ENCODE measurements at places on chromosomes 7 and 10. TPM values are rescaled to one million over a fixed set of nuclear protein-coding genes. Genes with fewer than 3 reads are reported as not detected.

The HPS1 gene
- 28.9 TPM for total RNA-seq

The PTF1A gene
- not detected for total RNA-seq

DNA sequence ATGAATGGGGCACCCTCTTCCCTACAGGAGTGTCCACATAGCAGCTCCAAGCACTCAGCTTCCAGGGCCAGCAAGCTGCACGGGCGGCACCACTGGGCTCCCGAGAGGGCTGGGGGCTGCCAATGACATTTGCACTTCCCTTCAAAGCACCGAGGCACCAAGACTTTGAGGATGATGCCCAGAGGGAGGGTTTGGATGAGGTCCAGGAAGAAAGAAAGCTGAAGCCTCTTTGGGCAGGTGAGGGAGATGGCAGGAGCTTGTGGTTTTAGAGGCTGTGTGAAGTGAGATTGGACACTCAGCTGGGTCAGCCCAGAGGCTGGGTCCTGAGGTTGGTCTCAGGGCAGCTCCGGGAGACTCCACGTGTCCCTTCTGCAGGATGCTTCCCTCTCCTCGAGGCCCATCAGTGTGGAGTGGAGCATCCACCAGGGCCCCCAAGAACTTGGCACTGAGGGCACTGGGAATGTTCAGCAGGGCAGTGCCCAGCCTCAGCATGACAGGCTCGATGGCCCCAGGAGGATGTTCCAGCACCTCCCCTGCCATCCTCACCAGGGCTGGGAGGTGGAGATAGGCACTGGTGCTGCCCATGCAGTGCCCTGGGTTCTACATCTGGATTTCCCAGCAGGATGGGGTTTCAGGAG is 54.9 kb upstream of the IGFBP3 start:
- no peak for DNase-seq

- peak; percentile 59 for DNase-seq
These were observed 882 bp downstream of the IRF5 start for GRCh38 chr7:128938544-128939074.

DNA sequence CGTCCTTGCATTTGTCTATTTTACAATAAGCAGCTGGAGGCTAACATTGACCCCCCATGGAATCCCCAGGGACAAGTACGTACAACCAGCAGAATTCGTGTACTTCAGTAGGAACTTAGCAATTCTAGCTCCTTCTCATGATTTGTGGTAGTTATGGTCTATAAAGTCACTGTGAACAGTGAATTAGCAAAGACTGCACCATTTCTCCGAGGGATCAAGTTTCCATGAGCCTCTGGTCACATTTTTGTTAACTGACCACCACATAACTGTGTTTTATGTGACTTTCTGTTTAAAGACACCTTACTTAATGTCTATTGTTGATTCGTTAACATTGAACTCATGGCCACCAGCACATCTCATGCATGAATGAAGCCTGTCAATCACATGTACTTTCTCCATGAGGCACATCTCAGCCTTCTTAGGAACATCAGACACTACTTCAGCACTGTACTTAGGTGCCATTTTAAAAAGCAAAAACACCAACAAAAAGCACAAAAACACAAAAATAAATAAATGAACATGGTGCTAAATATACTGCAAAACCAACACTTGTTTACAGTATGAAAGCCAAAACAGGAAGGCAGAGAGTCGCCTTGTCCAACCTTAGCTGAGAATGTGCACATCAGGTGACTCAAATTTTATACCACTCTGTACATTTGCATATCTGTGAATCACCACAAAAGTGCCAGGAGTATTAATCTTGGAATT is 9.0 kb upstream of the UCN3 start:
- DNase-seq: no peak

DNA sequence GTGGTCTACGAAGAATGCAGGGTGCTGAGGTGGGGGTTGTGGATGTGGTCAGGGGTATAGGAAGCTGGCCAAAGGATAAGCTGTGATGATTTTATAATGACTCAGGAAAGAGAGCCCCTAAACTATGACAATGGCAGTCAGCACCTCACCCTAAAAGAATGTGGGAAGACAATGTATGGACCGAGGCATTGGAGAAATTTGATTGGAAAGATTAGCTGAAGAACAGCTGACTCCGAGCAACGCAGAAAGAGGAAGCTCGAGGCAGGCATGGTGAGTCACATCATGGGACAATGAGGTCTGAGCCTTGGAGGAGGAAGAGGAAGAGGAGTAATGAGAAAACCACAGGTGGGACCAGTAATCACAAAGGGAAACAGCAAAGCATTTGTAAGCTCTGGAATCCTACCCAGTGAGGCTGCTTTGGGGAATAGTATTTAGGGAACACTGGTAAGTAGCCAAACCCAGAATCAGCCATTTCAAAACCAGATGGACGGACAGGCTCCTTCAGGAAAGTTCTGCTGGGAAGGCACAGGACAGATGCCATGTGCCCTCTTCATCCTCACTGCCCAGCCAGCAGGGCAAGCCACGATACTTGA is 295.4 kb downstream of the PRPF18 start:
- peak; percentile 50 for DNase-seq

The PAPOLB gene
- 0.05 TPM for total RNA-seq

- no peak for DNase-seq
These were observed 1346.8 kb upstream of the CELF2 start for GRCh38 chr10:9670911-9671310.

The INTS15 gene
- 16.9 TPM for total RNA-seq

The TDRD1 gene
- 2.7 TPM for total RNA-seq

GRCh38 chr7:31082017-31082416 is 29.9 kb downstream of the ADCYAP1R1 start:
- no peak for DNase-seq

GRCh38 chr7:40799-41750 is 151.3 kb upstream of the FAM20C start:
- peak; percentile 15 for DNase-seq

GRCh38 chr10:81784111-81784597 is 90.8 kb upstream of the NRG3 start:
- peak; percentile 18 for DNase-seq

- no peak for DNase-seq
These were observed 11.5 kb upstream of the SVOPL start for GRCh38 chr7:138712652-138713051.

DNA sequence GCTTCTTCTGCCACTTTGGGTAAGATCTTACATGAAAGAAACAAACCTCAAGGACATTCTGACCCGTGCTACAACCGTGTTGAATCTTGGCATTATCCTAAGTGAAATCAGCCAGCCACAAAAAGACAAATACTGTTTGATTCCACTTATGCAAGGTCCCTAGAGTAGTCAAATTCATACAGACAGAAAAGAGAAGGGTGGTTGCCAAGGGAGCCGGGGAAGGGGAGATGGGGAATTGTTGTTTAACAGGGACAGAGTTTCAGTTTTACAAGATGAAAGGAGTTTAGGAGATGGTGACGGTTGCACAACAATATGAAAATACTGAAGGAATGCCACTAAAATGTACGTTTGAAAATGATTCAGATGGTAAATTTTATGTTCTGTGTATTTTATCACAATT is 12.2 kb upstream of the CLEC2L start:
- no peak for DNase-seq

- DNase-seq: no peak
These were observed 108.2 kb downstream of the INPP5A start for GRCh38 chr10:132645630-132646442.

DNA sequence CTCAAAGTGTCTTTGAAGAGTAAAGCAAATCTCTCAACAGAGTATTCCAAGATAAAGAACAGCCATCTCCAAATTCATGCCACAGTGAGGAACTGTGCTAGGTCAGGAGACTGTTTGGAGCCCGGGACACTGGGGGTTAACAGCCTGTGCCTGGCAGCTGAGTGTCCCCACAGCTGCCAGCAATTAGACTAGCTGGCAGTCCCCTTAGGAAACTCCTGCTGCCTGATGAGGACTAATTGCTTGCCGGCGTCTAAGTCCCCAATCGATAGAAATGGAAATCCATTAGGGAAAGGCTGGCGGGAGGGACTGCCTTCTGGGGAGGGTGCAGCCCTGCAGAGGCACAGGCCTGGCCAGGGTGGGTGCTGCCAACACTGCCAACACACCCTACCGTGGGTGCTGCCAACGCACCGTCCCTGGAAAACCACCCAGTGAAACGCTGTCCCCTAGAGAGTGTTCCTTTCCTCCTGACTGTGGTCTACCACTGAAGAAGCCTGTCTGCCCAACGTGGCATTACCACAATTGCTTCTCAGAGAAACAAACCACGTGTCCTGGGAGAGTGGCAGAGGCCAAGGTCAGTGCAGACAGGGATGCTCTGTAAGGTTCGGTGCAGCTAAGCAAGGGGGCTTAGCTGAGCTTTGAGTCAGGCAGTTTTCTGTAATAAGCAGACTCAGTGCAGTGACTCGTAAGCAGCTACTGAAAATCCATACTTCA is 60.8 kb downstream of the XRCC2 start:
- no peak for DNase-seq

GRCh38 chr7:50226669-50227068 is 77.8 kb upstream of the IKZF1 start:
- DNase-seq: no peak

DNA sequence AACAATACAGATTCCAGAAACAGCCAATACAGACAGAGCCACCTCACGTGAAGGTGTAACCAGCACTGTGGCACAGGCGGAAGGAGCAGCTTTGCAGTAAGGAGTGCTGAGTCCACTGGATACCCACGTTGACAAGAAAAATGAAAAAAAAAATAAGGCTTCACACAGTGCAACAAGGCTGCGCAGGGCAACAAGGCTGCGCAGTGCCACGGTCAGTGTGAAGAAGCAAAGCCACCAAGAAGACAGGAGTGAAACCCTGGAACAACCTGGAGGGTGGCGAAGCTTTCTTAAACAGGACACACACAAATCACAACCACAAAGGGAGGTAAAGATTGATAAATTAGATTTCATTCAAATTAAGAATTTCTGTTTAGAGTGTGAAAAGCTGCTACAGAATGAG is 204.0 kb downstream of the MAD1L1 start:
- no peak for DNase-seq

- no peak for DNase-seq
These were observed 27.4 kb upstream of the TMEM72 start for GRCh38 chr10:44883593-44884331.

DNA sequence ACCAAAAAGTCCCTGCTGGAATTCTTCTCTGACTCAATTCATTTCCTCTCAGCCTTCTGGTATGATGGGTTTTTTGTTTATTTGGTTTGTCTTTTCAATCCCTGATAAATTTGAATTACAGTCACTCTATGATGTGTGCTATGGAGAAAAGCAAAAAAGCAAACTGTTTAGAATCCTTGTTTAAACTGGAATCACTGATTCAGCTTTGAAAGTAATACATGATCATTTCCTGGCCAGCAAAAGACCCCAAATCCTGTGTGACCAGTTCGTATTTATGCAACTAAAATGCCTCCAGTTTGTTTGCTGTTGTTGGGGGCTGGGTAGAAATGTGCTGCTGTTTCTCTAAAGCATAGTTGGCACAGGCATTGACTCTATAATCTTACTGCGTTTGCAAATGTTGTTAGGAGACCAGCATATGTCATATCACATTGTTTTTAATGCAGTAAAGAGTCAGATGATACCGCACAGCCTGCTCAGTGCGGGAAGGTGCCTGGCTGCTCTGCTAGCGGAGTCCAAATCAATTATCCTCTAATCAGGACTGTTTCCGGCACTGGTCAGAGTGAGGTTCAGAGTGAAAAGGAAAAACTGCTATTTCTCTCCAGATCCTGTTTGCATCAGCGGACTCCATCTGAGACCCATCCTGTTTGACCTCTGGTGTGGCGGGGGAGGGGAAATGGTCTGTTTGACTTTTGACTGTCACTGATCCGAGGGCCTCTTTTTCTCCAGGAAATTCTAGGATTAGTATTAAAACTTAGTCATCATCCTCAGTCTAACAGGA is 40.6 kb upstream of the ADD3 start:
- no peak for DNase-seq

The ZNF467 gene
- 7.8 TPM for total RNA-seq

- DNase-seq: no peak
These were observed 8.8 kb downstream of the DLX5 start for GRCh38 chr7:97015756-97016380.

GRCh38 chr10:63753808-63754207 is 232.6 kb downstream of the REEP3 start:
- DNase-seq: no peak

- DNase-seq: no peak
These were observed 336.6 kb downstream of the FGFR2 start for GRCh38 chr10:121261665-121262064.

The MNX1 gene
- not detected for total RNA-seq

The SRRM3 gene
- 17.2 TPM for total RNA-seq

DNA sequence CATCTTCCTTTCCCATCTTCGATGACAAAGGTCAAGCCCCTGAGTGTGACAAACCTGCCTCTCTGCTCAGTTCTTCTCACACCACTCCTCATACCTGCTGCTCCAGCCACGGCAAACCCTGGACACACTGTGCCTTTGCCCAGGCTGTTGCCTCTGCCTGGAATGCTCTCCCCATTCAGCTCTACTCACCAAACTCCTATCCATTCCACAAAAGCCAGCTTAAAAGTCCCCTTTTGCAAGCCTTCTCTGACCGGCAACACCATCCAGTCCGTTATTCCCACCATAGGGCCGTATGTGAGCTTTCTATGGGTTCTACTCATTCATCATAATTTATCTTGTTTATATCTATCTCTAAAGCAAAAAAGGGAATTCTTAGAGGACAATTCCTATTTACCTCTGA is 15.2 kb downstream of the GFRA1 start:
- DNase-seq: no peak

- DNase-seq: no peak
These were observed 676.8 kb downstream of the SORCS1 start for GRCh38 chr10:106487726-106488125.

The HOXA7 gene
- not detected for total RNA-seq

Measured in left ventricle myocardium superior (tissue), 1 donor.